Posterior vena cava (tissue), 2 donors: ENCODE measurements at places on chromosomes 12 and 14. TPM values are rescaled to one million over a fixed set of nuclear protein-coding genes. Genes with fewer than 3 reads are reported as not detected.

- no peak for DNase-seq
Observed at GRCh38 chr14:61524211-61524806, 171.0 kb upstream of the HIF1A start.

- DNase-seq: no peak
Observed at GRCh38 chr12:131914179-131914702, 14.8 kb upstream of the PUS1 start.

GRCh38 chr12:116922194-116922897, 11.6 kb downstream of the FBXW8 start:
- DNase-seq: no peak

GRCh38 chr14:73997944-73998447, 21.1 kb downstream of the ENTPD5 start:
- DNase-seq: no peak

DNA sequence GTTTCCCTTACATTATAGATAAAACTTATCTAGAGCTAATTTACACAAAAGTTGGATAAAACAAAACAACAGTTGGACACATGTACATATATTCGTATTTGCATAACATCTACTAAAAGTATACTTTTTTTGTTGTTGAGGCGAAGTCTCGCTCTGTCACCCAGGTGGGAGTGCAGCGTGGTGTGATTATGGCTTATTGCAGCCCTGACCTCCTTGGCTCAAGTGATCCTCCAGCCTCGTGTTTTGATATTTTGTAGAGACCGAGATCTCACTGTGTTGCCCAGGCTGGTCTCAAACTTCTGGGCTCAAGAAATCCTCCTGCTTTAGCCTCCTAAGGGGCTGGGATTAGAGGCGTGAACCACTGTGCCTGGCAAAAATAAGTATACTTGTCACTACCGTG, 9.4 kb downstream of the SYNE2 start:
- no peak for DNase-seq

- no peak for DNase-seq
Observed at GRCh38 chr14:64614805-64615391, 65.1 kb downstream of the PPP1R36 start.

DNA sequence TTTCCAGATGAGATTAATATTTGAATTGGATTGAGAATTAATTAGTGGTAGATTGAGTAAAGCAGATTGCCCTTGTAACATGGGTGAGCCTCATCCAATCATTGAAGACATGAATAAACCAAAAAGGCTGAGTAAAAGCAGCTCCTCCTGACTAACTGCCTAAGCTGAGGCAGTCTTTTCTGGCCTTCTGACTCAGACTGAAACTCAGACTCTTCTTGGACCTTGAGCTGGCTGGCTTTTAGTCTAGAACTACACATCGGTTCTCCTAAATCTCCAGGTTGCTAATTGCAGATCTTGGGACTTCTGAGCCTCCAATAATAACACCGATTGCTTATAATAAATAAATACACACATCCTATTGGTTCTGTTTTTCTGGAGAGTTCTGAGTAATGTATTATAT, 24.0 kb downstream of the FKBP11 start:
- DNase-seq: no peak

DNA sequence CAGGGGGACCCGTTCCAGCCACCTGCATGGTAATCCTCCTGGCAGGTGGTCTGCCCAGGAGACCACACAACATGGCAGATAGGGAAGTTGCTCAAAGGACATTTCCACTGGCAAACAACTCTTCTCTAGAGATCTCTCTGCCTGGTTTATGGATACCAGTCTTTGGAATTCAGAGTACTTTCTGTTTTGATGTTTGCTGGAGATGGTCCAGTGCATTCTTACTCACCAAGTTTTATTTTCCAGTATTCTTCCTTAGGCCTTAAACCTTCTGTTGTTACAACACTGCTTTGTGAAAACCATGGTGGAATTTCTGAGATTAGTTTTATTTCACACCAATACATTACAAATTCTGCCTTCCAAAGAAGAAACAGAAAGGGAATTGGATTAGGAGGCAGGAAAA, 428.3 kb downstream of the FUT8 start:
- no peak for DNase-seq

DNA sequence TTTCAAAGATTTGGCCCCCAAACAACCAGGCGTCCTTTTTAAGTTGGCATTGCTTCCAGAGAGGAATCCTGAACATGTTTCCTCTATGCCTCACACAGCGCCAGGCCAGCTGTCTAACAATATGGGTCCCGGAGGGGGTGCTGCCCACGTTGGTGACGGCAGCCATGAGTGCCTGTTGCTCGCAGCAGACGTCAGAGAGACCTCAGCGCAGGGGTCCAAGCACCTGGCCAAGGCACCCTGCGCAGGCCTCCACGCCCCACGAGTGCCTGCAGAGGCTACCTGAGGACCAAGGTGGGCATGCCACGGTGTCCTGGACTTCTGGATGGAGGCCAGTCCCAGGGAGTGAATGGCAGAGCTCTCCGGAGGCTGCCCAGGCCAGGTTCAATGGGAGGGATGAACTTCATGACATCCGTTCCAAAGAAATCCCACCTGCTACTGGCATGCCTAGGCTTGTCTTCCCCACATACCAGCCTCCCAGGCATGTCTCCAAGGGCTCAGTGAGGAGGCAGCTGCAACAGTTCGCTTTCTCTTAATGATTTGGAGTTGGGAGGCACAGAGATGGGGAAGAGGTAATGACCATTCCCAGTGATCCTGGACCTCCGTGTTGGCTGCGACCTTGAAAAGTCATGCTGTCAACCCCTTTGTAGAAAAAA, 11.6 kb upstream of the FOXN3 start:
- DNase-seq: no peak

DNA sequence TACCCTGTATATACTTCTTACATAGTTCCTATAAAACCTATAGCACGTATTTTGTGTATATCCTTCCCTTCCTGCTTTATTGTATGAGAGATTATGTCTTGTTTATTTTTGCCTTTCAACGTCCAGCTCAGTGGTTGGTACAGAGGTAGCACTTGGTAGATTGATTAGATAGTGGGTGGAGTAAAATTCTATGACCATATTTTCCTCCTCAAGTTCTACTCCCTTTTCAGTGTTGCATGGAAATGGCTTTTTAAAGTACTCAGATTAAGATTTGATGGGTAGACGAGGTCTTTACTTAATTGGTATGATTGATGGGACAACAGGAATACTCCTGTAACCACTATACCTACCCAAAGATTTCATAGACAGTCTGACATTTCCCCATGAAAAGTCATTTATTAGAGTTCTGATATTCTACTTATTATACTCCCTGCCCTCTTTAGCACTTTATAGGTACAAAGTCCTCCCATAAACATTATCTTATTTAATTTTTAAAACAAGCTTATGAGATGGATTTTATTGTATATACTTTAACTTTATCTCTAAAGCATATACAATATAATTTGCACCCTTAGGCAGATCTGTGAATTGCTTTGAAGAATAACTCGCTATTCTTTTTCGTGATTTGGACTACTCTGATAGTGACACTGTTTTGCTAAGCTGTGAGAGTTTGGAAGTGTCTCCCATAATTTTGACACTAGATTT, 348.0 kb downstream of the RAD51B start:
- no peak for DNase-seq

- DNase-seq: no peak
Observed at GRCh38 chr12:131507094-131507493, 203.8 kb upstream of the SFSWAP start.

- no peak for DNase-seq
Observed at GRCh38 chr12:120013659-120014380, 24.8 kb downstream of the BICDL1 start.

DNA sequence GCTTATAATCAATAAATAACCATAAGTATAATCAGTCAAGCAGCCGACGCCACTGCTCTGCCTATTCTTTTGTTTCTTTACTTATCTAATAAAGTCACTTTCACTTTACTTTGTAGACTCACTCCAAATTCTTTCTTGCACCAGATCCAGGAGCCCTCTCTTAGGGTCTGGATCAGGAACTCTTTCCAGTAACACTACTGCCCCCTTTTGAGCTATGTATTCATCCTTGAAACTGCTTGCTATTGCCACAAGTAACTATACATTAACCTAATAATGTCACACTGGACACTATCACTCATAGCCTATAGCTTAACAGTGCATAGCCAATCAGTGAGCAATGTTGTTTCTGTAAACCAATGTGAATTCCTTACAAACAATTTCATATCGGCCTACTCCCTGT, 2.8 kb upstream of the NID2 start:
- DNase-seq: no peak

DNA sequence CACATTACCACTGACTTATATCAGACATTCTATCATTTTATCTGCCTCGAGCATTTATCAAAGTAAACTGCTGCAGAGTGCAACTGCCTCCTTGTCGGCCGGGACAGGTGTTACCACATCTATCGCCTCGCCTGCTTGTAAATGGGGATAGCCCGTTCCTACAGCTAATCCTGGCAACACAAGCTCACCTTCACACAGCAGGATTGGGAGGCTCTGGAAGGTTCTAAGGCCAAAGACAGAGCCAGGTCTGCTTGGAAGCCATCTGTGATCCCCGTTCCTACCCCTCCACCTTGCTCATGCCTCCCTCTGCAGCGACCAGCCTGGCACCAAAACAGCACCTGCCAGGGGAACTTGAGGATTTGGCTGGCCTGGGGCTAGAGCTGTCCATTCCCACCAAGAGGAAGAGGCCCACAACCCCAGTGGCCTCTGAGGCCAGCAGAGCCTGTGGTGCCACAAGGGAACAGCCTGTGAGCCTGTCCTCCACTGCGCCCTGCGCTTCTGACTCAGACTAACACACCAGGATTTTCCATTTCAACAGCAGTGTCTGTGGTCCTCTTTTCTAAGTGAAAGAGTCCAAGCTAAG, 114.8 kb upstream of the DIO3 start:
- DNase-seq: peak; percentile 48

DNA sequence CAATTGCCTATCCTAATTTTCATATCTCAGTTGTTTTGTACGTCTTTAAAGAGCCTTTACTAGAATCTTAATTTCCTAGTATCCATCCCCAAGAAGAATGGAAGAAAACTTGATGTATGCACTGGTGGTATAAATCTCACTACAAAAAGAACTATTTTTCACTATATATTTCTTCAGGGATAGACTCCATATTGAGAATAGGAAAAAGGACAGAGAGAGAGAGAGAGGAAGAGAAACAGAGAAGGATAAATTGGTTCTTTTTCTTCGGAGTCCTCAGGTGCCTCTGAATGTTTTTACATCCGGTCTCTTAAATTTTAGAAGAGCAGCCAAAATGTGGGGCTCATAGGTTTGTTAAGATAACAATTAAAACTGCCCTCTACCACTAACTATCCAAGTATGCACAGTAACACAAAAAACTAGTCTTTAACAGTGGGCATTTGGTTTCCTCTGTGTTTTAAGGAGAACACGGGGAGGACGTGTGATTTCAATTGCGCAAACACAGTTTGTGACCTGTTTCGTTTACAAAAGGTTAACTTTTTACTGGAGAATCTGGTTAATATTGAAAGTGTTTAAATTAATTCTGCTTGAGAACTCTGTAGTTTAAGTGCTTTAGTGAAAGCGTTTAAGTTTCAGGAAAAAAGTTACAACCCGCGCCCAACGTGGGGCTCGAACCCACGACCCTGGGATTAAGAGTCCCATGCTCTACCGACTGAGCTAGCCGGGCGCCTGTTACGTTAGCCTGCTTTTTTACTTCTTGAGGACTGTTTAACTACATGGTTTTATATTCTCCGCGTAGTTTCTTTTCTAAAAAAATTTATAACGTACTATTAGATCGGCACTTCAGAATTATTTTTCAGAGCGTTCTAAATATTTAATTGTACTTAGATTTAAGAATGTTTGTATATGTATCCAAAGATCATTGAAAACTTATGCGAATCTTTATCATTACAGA, 5.1 kb upstream of the PSMA3 start:
- DNase-seq: peak; percentile 91

GRCh38 chr14:21974741-21975140, 301.1 kb upstream of the OR4E1 start:
- DNase-seq: no peak

DNA sequence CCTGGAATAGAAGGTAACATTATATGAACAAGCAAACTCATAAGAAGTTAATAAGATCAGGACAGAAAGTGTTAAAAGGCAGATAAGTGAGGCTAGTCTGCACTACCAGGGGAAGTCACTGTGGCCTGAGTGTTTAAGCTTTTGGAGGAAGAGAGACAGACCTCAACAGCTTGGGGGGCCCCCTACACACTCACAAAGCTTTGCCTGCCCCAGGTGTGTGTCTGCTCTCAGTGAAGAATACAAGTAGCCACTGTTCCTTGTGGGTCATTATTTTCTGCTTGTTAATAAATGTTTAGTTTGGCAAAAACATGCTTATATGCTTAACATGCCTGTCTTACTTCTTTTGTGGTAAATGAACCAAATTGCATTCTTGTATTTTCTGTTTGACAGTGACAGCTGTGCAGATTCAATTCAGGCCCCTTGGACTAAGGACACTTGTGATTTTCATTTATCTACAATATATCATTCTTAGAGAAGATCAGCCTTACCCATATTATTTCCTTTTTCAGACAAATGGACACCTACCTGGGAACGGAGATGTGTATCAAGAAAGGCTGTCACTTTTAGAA, 50.7 kb upstream of the C12orf71 start:
- no peak for DNase-seq

GRCh38 chr12:127150028-127150427, 1116.9 kb upstream of the TMEM132C start:
- DNase-seq: no peak

DNA sequence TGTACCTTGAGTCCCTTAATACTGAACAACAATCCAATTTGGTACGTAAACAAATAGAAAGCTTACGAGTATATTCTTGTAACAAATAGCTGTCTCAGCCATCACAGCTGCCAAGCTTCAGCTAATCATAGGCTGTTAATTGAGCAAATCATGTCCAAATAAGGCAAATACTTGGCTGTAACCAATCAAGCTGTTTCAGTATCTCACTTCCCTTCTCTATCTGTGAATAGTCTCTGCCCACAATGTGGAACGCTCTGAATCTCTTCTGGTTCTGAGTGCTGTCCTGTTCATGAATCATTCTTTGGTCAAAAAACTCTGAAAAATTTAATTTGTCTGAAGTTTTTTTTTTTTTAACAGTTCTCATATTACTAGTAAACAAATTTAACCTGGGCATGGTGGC, 5.8 kb upstream of the NEMF start:
- DNase-seq: no peak

DNA sequence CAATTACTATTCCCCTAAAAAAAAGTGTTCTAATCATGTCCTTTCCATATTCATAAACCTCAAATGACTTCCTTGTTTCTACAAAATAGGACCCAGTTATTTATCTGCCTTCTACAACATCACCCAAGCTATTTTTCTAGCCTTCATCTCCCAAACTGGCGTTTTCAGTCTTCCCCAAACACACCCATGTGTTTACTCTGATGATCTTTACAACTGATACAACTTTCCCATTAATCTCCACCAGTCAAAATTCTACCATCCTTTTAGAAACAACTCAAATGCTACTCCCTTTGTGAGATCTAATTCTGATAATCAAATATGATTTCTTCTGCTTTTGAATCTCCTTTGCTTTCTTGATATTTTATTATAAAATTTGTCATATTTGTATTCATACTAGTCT, 114.5 kb downstream of the DUSP6 start:
- DNase-seq: no peak

Gene ITGA7
- 497 TPM for total RNA-seq

Gene CPSF2
- 50.5 TPM for total RNA-seq

Gene DCAF5
- total RNA-seq: 50.0 TPM

Gene RHOJ
- 22.8 TPM for total RNA-seq

Gene EML1
- 83.1 TPM for total RNA-seq

Gene SLC6A13
- not detected for total RNA-seq

Gene GZMH
- total RNA-seq: not detected

Gene HOTAIR
- total RNA-seq: 2.0 TPM
